Pancreas (tissue), 10 donors: ENCODE measurements at places on chromosomes 3 and 15. TPM values are rescaled to one million over a fixed set of nuclear protein-coding genes. Genes with fewer than 3 reads are reported as not detected.

Gene CATSPER2
- 1.2 TPM for total RNA-seq

Gene KLHL40
- not detected for total RNA-seq

Gene EPHA6
- total RNA-seq = 0.90 TPM

Gene SH3GL3
- total RNA-seq = 0.87 TPM

Gene UROC1
- total RNA-seq = not detected

Gene CHDH
- 18.5 TPM for total RNA-seq

Gene FEZF2
- total RNA-seq = not detected

Gene BHLHE40
- total RNA-seq = 66.7 TPM

DNA sequence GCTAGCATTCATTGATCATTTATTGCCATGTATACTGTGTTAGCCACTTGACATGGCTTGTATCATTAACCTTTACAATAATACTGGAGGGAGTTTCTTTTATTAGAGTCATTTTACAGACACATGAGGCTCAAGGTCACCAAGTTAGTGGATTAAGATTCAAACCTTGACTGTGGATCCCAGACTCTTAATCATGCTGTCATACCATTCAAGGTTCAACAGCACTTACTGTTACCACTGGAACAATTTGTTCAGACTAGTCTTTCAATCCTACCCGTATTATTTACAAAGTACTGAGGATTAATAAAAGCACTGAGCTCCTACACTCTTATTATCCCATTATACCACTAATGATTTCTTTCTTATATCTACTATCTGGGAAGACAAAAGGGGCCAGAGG, 1.2 kb downstream of the COX17 start:
- no peak for DNase-seq

- DNase-seq = no peak
Observed at GRCh38 chr3:53730576-53730975, 115.6 kb downstream of the CHDH start.

GRCh38 chr3:13475871-13476590, 4.1 kb upstream of the HDAC11 start:
- peak; percentile 30 for DNase-seq

- DNase-seq = no peak
Observed at GRCh38 chr3:8972639-8973038, 9.4 kb upstream of the RAD18 start.

DNA sequence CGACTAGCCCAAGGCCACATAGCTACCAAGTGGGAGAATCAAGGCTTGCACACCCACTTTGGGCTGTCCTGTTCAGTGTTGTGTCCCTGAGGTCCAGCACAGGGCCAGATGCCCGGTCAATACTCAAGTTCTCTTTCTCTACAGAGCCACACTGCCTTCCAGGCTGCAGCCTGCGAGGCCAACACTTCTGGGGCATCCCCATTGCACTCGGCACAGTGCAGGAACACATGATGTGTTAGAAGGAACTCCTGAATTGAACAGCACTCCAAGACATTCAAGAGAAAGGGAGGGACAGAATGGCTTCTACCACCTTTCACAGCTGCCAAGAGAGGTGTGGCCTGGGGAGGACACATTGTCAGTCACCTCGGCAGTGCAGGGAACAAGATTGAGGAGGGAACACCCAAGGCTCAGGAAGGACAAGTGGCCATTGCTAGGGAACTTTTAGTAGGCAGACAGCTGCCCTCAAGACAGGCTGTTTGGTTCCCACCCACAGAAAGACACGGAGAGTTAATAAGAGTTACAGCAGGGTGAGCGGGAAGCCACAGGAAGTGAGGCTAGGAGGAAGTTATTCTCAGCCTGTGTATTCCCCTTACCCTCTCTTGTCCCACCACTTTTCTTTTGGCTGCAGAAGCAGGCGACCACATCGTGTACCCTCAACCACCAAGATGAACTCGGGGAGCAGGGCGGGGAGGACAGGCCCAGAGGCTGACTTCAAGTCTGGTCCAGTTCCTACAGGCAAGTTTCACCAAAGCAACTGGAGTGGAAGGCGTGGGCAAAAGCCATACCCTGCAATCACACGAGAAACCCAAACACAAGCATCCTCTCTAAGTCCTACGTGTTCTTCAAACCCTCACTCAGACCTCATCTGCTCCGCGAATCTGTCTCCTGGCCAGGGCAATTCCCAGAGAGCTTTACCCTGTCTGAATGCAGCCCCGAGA, 69.4 kb downstream of the SRGAP3 start:
- no peak for DNase-seq

- no peak for DNase-seq
Observed at GRCh38 chr15:68730471-68730919, 90.2 kb downstream of the ANP32A start.

DNA sequence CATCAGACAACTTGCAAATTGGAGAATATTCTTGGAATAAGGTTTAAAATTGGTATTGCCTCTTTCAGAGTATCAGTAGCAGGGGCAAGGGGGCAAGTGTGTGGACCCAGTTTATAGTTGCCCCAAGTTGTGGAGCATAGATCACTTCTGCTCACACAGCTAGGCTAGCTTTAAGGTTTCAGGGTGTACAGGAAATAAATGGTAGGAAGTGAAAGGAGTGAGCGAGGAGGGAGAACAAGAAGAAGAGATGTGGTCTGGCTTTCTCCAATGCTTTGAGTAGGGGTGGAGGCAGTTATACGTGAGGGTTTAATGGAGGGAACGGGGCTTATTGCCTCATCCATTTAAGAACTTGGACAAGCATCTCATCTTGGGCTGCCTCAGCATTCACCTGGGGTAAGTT, 290.0 kb upstream of the CFAP20DC start:
- no peak for DNase-seq

DNA sequence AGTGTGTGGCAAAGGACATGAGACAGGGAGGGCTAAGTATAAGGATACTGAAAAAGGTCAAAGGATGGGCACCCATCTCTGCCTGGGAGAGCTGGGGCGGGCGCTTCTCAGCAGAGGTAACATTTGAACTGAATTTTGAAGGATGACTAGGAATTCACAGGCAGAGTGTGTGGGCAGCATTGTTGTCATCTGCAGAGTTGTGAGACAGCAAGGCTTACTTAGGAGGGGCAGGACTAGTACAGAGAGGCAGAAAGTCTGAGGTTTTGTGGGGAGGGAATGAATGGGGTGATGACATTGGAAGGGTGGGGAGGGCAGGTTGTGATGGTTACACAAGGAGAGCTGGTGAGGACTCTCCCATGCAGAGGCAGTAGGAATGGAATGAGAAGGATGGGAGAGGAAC, 84.1 kb upstream of the PRR23C start:
- no peak for DNase-seq

- DNase-seq = no peak
Observed at GRCh38 chr15:31801152-31801551, 229.2 kb upstream of the CHRNA7 start.

DNA sequence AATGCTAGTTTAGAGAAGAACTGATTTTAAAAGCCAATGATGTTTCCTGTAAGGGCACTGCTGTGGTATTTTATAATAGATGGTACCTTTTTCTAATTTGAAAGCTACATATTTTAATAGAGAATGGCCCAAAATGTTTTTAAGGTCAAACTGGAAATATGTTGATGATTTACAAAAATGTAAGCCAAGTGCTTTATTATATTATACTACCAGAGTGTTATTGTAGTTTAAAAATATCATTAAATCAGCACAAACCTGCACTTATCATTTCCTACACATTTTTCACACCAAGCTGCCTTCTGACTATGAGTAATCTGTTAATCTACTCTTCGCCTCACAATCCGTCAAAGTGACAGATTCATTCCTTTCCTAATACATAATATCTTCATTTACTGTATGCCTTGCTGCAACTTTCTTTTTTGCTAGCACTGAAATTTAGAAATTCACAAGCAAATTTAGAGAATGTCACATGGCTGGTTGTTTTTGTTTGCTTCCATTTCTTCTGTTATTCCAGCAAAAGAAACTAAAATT, 126.4 kb upstream of the FAM3D start:
- DNase-seq = no peak

- no peak for DNase-seq
Observed at GRCh38 chr15:89144491-89144890, 56.2 kb downstream of the ABHD2 start.
